Stimulated activated CD4-positive, alpha-beta T cell treated with anti-CD3 and anti-CD28 coated beads, Interleukin-1b, Interleukin-23, amount 100 ng/mL, for 1 hour (primary cell): ENCODE measurements at places on chromosomes 3 and 15.

GRCh38 chr3:19960696-19961095 is 13.8 kb downstream of the RAB5A start:
- no peak for DNase-seq

- no peak for DNase-seq
These were observed 307.0 kb upstream of the RASGRP1 start for GRCh38 chr15:38871638-38872037.

DNA sequence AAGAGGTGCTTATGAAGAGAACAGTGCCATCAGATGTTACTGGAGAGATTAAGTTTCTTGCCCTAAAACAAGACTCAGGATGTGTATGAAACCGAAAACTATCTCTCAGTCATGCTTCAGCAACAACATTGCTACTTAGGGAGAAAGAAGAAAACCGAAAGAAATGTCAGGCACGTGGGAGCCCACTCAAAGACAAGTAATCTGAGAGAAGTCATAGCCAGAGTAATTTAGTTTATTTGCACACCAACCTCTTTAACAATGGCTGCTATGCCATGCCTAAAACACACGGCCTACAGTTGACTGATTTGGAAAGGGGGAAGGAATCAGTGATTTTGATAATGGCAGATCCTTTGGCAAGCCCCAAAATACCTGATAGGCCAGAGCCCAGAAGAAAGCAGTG is 162.9 kb downstream of the TIGIT start:
- no peak for DNase-seq

- no peak for DNase-seq
These were observed 30.2 kb downstream of the TTBK2 start for GRCh38 chr15:42890161-42890913.

GRCh38 chr3:184538666-184539431 is 22.7 kb upstream of the EPHB3 start:
- no peak for DNase-seq

DNA sequence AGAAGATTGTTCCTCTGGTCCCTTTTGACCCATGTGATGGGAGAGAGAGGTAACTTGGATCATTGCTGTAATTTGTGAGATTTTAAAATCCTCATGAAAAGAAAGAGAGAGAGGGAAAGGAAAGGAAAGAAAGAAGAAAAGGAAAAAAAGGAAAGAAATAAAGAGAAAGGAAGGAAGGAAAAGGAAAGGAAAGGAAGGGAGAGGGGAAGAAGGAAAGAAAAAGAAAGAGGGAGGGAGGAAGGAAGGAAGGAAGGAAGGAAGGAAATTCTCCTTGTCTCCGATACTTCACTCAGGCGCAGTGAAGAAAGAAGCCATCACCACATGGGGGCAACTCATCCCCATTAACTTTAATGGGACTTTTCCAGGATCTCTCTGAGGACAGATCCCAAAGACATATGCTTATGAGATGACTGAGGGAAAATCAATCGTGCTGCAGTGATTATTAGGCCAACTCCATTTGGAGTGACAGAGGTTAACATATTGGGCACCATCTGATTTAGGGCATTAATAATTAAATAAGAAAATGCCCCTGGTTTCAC is 123.0 kb downstream of the MEGF11 start:
- no peak for DNase-seq

- DNase-seq, result no peak
These were observed 98.9 kb downstream of the ULK4 start for GRCh38 chr3:41863024-41863423.

- DNase-seq, result no peak
These were observed 172.0 kb downstream of the TCF12 start for GRCh38 chr15:57090496-57090859.

GRCh38 chr15:97547381-97547780 is 413.1 kb upstream of the ARRDC4 start:
- DNase-seq, result no peak

- DNase-seq, result no peak
These were observed 9.6 kb downstream of the CLEC3B start for GRCh38 chr3:45035441-45036301.

GRCh38 chr3:188315553-188315952 is 161.6 kb downstream of the LPP start:
- DNase-seq, result no peak

- no peak for DNase-seq
These were observed 268.7 kb downstream of the XXYLT1 start for GRCh38 chr3:195001961-195002861.

DNA sequence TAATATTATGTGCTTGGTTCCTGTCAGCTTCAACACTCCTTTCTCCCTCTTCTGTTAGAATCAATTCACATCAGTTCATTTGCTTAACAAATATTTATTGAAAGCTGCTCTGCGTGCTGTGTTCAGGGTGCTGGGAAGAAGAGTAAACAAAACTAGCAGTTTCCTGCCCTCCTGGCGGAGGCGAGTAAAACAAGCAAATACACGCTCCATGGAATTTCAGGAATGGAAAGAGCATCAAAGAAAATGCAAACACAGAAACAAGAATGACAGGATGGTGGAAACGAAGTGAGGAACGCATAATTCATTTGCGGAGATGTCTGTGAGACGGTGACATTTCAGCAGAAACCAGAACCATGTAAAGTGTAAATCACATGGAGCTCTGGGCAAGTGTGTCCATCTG is 49.4 kb upstream of the SPTSSB start:
- no peak for DNase-seq

DNA sequence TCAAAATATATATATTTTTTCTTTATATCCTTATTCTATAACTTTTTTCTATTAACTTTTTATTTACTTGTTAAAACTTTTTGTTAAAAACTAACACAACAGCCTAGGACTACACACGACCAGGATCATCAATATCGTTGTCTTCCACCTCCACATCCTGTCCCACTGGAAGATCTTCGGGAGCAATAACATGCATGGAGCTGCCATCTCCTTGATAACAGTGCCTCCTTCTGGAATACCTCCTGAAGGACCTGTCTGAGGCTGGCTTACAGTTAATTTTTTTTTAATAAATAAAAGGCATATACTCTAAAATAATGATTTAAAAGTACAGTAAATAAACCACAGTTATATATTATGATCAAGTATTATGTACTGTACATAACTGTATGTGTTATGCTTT is 58.9 kb downstream of the SFMBT1 start:
- DNase-seq, result no peak

DNA sequence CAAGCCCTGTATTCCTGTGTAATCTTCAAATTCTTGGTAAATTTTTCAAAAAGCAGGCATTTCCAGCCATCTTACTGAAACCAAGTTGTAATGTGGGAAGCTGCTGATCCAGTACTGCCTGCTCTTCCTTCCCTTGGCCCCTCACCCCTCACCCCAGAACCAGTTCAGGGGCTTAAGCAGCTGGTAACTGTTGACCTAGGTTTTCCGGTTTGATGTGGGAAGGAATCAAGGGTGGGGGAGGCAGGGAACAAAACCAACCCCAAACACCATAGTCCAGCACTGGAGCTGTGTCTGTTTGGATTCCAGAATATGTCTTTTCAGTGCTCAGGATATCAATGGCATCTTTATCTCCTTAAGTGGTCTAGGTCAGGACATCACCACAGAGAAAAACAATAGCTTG is 26.7 kb downstream of the SNX1 start:
- DNase-seq, result no peak

- DNase-seq, result no peak
These were observed 185.8 kb upstream of the BCL6 start for GRCh38 chr3:187931101-187931500.

DNA sequence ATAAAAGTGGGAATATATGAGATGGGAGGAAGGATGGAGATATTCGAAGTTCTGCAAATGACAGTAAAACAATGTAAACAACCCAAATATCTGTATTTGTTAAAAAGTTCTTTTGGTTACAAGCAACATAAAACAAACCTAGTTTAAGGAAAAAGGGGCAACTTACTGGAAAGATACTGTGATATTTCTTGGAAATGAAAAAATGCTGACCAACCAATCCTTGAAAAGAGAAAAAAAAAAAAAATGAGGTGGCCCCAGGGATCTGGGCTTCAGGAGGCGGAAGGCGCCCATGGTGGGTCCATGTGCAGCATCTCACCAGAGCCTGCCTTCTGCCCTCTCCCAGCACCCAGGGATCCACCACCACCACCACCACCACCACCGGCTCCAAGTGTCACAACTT is 59.1 kb downstream of the VGLL4 start:
- DNase-seq, result no peak

- DNase-seq, result no peak
These were observed 34.6 kb upstream of the ESYT3 start for GRCh38 chr3:138399766-138400165.

DNA sequence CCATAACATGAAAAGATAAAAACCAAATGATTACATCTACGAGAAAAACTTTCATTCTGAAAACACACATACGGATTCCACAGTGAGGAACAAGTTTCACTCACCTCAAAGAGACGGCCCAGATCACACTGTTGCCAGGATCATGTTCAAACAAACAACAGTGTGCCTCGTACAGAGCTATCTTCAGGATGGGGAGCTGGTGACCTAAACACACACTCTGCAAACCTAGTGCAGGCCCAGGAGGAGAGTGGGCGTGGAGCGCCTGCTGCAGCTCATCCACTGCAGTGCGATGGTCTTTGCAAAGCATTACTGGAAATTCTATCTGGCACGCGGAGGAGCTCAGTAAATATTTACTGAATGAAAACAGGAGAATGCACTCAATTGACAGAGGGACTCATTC is 38.5 kb downstream of the TAMM41 start:
- DNase-seq, result no peak

DNA sequence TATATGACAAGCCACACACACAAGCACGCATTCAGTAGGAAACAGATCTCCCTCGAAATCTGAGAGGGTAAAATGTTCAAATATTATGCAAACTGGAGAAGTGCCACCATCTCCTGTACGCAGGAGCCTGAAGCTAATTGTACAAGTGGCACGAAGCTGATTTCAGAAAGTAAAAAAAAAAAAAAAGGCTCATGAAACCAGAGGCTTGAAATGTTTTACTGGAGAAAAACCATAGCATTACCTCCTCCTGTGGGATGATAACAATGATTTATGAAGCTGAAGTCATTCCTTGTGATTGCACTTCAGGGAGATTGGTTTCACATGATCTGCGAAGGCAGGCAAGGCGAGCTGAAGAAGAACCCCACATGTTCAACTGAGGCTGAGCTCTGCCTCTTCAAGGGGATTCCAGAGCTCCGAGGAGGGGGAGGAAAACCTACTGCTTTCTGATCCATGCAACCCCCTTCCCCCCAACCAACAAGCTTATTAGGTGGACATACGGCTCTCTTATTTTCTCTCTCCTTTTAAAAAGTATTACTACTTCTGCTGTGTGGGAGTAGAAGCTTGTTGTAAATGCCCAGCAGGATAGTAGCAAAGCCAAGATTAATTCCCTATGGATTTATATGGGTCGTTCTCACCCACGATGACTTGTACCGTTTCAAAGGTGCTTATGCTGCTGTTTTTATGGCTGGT is 101.1 kb downstream of the GREM1 start:
- DNase-seq, result no peak

DNA sequence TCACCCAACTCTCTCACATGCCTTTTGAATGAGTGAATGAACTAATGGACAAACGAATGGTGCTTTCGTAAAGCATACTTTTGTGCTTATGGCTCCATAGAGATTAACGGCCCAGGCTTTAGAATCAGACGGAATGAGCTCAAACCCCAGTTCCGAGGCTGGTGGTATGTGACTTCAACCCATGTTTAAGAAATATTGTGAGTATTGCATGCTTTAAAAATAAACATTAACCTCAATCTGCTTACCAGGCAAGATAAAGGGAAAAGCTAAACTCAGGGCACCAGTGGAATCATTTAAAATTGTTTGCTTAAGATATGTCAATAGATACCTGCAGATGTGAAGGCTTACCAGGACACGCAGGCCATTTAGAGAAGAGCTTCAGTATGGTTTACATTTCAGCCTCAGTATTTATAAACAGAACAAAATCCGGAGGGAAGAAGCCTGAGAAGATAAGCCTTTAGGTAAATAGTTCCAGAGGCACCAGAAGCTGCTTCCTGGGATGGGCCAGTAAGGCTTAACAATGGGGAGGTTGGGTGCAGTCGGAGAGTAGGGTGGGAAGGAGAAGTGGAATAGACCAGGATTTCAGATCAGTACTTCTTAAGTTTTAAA is 186.4 kb downstream of the ADAMTS9 start:
- no peak for DNase-seq
